Gastrocnemius medialis (tissue), 4 donors: ENCODE measurements at places on chromosomes 5 and 9. TPM values are rescaled to one million over a fixed set of nuclear protein-coding genes. Genes with fewer than 3 reads are reported as not detected.

DNA sequence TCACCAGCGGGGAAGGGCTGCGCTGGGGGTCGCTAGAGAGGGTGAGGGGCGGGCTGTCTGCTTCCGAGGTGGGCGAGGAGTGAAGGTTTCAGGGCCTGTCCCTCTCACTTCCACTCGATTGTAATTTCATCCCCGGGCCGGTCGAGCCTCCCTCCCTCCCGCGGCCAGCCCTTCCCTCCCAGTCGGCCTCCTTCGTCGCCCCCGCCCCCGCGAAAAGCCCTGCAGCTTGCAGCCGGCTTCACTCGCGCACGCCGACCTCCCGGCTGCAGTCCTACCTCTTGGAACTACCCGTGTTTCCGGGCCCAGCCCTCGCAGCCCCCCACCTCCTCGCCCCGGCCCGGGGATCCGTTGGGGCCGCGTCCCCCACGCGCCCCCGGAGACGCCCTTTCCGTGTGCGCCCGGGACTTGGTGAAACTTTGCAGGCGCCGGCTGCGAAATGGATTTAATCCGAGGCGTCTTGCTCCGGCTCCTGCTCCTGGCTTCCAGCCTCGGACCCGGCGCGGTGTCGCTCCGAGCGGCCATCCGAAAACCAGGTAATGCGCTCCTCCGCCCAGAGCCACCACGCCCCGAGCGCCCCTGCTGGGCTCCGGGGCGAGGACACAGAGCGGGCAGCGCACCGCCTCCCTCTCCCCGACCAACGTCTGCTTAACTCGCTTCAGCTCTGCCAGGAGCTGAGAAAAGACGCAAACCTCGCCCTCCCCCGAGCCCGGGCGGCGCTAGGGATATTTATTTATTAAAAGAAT is at the start of gene EGFLAM:
Gene EGFLAM (plus strand): TSS at position 241 of the 743 bp plus-strand sequence. CDS start 196 bp downstream, at position 437.
- DNase-seq: no peak

- no peak for DNase-seq
Measured at GRCh38 chr9:82091100-82091499, 102.5 kb downstream of the SPATA31D1 start.

DNA sequence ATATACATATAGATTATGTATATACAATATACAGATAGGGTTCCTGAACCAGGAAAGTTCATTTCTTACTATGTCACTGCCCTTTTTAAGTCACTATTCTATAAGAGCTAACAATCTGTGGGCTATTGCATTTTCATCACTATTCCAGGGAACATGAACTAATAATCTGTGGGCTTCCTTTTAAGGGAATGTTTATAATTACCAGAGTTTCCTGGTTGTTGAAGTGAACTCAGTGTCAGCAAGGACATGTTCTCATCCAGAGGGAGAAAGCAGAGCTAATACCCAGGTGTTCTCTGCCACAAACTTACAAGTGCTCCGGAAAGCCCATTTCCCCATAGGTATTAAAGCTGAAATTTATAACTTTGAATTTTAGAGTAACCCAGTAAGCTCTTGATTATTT is 69.6 kb downstream of the CWC27 start:
- no peak for DNase-seq

- no peak for DNase-seq
Measured at GRCh38 chr5:124698770-124699169, 47.7 kb downstream of the ZNF608 start.

GRCh38 chr5:18329328-18329727 is 695.1 kb downstream of the TAF11L14 start:
- no peak for DNase-seq

GRCh38 chr5:13133951-13134350 is 810.5 kb downstream of the DNAH5 start:
- DNase-seq: no peak

DNA sequence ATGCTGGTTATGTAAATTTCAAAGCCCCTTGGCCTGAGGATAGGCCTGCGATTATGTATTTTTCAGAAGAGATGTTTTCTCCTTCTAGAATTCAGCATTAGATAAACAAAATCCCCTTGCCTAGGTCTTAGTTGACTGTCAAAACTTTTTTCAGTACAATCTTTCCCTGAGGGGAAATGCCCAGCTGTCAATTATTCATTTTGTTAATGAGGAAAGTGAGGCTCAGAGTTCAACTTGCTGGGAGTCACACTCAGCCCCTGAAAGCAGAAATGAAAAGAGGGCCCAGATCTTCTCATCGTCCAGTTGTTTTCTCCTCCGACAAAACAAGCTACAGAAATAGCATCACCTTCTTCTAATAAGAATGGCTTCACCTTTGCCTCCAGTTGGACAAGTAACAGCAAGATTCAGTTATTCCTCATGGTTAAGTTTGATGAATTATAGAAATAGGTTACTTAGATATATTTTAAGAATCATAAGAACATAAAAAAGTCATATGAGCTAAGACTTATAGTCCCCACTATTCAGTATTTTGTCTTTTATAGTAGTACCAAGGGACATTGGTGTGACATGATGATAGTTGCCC is 627.1 kb upstream of the WWC1 start:
- DNase-seq: no peak

- DNase-seq: no peak
Measured at GRCh38 chr5:31711935-31712592, 73.1 kb downstream of the PDZD2 start.

- DNase-seq: no peak
Measured at GRCh38 chr5:37490931-37491330, 111.8 kb downstream of the WDR70 start.

The SNX30 gene
- 6.1 TPM for total RNA-seq
